ENCODE measurements at places on chromosomes 12 and 14.

DNA sequence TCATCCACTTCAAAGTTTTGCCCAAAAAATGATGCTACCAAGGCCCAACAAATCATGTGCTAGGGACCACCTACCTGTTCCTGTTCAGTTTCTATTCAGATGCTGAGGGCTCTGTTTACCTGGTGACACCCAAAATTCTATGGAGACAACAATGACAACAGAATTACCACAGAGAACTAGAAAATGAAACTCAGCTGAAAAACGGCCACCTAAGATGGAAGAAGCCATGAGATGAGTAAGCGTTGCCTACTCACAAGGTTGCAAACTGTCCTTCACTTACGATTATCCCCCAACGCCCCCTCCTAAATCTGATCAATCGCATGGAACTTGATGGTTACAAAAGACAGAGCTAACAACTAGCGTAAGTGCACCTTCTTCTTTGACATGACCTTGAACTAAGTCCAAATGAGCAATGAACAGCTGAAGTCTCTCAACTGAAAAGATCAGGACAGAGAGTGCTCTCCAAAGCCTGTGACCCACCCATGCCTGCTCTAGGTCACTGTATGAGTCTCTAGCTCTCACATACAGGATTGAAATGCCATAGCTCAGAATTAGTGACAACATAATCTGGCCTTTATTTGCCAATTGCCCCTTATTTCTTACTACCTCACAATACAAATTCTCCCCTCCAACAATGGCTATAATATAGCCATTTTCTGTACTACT lies at the start of gene RNASE11:
TSS of gene RNASE11 (minus strand) at position 513 of the 666 bp plus-strand sequence.
- H3K27ac ChIP-seq = no peak within 1 kb of the TSS
- no peak for DNase-seq
- H3K36me3 ChIP-seq = no peaks in the 10 kb centered on the region
- H3K27me3 ChIP-seq = peaks cover 3% of the 10 kb centered on the region

DNA sequence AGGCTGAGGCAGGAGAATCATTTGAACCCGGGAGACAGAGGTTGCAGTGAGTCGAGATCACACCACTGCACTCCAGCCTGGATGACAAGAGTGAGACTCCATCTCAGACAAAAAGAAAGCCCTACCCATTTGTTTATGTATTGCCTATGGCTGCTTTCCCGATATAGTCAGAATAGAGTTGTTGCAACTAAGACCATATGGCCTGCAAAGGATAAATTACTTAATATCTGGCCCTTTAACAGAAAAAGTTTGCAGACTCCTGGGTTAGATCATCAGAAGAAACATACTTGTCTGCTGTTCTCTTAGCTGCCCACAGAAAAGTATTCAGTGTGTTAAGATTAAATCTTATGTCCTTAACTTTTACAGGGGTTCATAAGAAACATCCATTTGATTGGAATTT lies 122.4 kb upstream of the VASH1 start:
- DNase-seq = no peak
- H3K27ac ChIP-seq = no peak overlapping the region
- H3K4me1 ChIP-seq = peaks cover 3% of the 10 kb centered on the region
- H3K27me3 ChIP-seq = peaks cover 18% of the 10 kb centered on the region
- no peak overlapping the region for H3K4me3 ChIP-seq

GRCh38 chr12:104223712-104224111 lies 8.1 kb downstream of the TXNRD1 start:
- DNase-seq = no peak
- no peak overlapping the region for H3K4me3 ChIP-seq
- H3K4me1 ChIP-seq = peaks cover 14% of the 10 kb centered on the region

DNA sequence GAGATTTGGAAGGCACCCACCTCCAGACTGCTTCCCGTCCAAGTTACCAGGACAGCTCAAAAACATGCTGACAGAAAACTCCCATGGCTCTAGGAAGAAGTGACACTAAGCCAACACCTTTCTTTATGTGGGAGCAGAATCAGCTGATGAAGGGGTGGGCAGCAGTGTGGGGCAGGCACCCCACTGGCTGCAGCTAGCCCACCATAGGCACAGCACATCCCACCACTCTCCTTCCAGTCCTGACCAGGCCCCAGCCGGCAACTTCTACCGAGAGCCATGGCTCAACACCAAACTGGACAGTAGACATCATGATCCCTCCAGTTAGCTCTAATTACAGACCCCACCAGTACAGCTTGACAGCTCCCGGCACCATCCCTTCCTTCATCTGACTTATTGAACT lies 45.0 kb downstream of the SH2B3 start:
- no peaks in the 10 kb centered on the region for H3K27me3 ChIP-seq
- H3K27ac ChIP-seq = peak overlapping the region; percentile 94
- peaks cover 46% of the 10 kb centered on the region for H3K4me1 ChIP-seq
- peaks cover 48% of the 10 kb centered on the region for H3K36me3 ChIP-seq

- no peak overlapping the region for H3K27ac ChIP-seq
- no peaks in the 10 kb centered on the region for H3K4me1 ChIP-seq
- H3K27me3 ChIP-seq = peaks cover 3% of the 10 kb centered on the region
Observed at GRCh38 chr14:30339311-30339901, 219.6 kb upstream of the G2E3 start.
